ENCODE measurements at places on chromosomes 2 and 18.

- DNase-seq: no peak
These were observed 183.5 kb downstream of the ANTXR1 start for GRCh38 chr2:69196327-69197117.

GRCh38 chr2:158460632-158461297 lies 4.0 kb downstream of the PKP4 start:
- DNase-seq: no peak

DNA sequence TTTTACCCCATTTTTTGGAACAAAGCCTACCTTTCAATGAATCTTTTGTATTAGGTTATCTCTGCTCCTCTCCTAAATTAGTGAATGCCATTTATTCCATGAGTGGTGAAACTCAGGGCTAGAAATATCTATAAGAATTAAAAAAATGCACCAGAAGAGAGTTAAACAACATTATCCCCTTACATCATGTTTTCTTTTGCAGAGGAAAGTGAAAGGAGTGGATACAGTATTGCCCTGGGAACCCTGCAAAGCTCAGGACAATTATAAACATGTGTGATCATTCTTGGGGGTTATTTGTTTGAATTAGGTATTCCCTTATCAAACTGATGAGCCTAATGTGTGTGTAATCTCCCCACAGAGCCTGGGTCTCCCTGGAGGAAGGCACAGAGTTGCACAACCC lies 559.2 kb downstream of the RNF144A start:
- DNase-seq: no peak

- DNase-seq: no peak
These were observed 91.6 kb upstream of the MAP4K3 start for GRCh38 chr2:39528701-39529100.

DNA sequence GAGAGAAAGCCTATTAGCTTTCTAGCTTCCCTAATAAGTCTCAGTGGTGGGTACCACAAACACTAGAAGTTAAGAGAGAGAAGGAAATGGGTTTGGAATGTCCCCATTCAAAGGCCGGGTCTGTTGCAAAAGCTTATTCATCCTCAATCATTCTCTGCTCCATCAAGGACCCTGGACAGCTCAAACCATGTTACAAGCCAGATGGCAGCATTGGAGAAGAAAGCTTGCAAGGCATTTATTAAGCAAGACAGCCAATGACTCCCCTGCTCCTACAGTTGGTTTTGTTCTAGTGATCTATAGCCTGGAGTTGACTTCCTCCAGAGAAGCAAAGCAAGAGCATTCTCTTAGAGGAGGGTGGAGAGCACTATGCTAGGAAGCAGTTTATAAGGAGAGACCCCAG lies 86.9 kb upstream of the LMAN1 start:
- DNase-seq: no peak

DNA sequence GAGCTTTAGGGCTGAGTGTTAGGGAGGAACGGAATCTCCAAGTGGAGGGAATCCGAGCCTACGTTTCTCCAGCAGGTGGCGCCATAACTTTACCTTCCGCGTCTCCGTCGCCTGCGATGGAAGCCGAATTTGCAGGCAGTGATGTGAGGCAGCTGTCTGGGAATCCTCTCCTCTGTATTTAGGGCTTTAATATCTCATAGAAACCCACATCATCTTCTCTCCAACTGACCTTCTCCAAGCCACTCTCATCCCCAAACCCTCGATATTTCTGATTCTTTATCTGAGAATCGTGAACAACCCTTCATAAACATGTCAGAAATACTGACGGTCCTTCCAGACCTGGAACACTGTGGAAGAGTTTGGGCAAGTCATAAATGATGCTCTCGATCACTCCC lies 27.5 kb downstream of the SIX2 start:
- DNase-seq: peak; percentile 92

- DNase-seq: no peak
These were observed 15.4 kb downstream of the PPM1B start for GRCh38 chr2:44184106-44184505.

Data from osteocyte (in vitro differentiated cells).